ENCODE measurements at places on chromosomes 11 and 22.

- DNase-seq = no peak
Measured at GRCh38 chr11:15501566-15501965, 386.8 kb downstream of the INSC start.

- no peak for DNase-seq
Measured at GRCh38 chr11:32659672-32660071, 76.0 kb downstream of the EIF3M start.

- DNase-seq = no peak
Measured at GRCh38 chr22:21041937-21042336, 3.8 kb upstream of the LRRC74B start.

DNA sequence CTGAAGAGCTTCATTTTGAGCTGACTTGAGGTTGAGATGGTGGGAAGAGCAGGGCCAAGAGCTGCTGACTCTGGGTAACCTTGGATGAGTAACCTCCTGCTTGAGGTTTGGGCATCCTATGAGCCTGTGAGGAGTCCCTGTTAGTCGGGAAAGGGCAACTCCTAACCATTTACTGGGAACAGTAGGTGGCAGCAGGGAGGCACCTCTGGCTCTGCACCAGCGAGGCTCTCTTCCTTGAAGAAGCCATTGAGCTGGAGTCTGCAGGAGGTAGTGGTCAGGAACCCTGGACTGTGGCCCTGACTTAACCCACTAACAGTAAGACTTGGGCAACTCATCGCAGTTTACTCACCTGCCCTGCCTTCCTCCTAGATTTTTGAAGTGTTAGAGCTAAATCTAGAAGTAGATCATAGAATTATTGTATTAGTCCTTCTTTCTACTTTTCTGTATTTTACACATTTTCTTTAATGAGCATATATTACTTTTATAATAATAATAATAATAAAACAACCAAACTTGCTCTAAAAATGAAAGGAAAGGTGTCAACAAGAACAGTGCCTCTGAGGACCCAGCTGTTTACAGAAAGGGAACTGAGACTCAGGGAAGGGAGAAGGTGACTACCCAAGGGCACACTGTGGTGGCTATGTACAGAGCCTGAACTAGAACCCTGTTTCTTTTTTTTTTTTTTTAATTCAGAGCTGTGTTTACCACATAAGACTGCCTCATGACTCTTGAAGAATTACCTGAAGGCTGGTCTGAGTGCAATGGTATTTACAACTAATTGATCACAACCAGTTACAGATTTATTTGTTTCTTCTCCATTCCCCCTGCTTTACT is 47.5 kb downstream of the MEI1 start:
- DNase-seq = peak; percentile 89

GRCh38 chr22:19579880-19580279 is 55.7 kb upstream of the CLDN5 start:
- DNase-seq = no peak

DNA sequence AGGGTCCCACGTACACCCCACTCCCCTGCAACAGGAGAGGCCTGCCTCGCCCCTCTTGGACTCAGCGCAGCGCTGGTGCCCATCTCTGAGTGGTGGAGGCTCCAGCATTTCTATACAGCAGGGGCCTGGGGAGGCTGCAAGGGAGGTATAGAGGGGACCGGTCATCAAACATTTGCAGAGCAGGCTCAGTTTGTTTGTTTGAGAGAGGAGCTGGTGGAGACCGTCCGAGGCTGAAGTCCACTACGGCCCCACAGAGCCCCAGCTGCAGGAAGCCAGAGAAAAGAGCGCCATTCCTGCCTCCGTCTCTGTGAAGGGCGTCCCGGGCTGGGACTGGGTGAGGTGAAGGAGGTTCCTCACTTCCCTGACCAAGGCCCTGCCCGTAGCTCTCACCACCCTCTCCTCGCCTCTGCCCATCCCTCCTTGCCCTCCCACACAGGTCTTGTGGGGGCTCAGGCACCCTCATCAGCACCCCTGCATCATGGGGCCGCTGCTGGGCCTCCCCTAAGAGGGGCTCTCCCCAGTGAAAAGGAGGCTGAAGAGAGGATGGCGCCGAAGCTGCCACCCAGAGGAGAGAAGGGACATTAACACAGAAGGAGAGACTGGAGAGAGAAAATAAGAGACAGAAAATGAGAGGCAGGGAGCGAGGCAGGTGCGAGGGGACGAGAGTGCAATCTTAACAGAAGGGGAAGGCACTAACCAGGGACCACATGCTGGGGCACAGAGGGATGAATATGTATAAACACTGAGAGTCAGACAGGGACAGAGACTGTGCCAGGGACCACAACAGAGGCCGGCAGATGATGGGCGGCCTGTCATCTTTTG is 24.5 kb downstream of the RPUSD4 start:
- no peak for DNase-seq

- no peak for DNase-seq
Measured at GRCh38 chr22:35258191-35258988, 1.1 kb downstream of the HMGXB4 start.

GRCh38 chr11:91792779-91793262 is 431.8 kb upstream of the FAT3 start:
- no peak for DNase-seq

DNA sequence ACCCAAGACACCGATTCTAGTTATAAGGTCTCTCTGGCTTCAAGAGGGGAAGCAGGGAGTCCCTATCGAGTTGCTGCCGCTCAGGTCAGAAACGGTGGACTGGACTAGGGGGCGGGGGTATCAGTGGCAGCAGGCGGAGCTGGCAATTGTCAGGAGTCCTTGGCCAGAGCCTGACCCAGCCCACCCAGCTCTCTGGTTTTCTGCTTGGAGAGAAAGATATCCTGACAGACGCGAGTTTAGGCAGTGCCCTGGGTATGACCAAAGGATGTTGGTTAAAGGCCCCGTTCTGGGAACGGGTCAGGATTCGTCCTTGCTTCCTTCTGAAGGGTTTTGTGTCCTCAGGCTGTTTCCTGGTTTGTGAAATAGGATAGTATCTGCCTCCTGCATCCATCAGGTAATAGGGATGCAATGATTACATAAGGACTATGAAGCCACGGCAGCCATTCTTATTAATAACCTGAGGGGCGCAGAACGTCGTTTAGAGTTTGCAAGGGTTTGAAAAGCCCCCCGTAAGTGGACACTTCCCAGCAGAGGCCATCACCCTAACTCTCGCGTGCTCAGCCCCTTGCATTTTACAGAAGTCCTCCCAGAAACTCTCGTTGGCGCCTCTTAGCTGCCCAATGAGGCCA is 700 bp upstream of the DEPDC5 start:
- DNase-seq = peak; percentile 48

GRCh38 chr22:38725900-38726655 is 20.3 kb downstream of the GTPBP1 start:
- DNase-seq = no peak

GRCh38 chr11:132876239-132876638 is 656.1 kb downstream of the OPCML start:
- no peak for DNase-seq

GRCh38 chr11:130043575-130043974 is 26.1 kb upstream of the APLP2 start:
- DNase-seq = no peak

- DNase-seq = no peak
Measured at GRCh38 chr22:37345863-37346504, 63.7 kb downstream of the CYTH4 start.

DNA sequence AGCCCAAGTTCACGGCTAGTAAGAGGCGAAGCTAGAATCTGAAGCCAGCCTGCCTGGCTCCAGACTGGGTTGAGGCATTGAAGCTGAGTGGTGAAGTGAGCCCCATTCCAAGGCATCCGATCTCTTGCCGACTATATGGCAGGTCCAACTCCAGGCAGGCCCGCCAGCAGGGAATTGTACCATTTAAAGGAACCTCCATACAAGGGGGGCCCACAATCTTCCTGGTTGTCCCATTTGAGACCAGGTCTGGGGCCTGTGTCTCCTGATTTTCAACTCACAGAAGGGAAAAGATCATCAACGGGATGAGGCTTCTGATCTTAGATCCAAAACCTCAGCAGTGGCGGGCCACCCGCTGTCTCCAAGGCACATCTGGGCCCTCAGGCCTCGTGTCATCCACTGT is 4.1 kb downstream of the SCN2B start:
- DNase-seq = no peak

GRCh38 chr22:24420072-24420976 is 7.1 kb upstream of the ADORA2A start:
- DNase-seq = no peak

DNA sequence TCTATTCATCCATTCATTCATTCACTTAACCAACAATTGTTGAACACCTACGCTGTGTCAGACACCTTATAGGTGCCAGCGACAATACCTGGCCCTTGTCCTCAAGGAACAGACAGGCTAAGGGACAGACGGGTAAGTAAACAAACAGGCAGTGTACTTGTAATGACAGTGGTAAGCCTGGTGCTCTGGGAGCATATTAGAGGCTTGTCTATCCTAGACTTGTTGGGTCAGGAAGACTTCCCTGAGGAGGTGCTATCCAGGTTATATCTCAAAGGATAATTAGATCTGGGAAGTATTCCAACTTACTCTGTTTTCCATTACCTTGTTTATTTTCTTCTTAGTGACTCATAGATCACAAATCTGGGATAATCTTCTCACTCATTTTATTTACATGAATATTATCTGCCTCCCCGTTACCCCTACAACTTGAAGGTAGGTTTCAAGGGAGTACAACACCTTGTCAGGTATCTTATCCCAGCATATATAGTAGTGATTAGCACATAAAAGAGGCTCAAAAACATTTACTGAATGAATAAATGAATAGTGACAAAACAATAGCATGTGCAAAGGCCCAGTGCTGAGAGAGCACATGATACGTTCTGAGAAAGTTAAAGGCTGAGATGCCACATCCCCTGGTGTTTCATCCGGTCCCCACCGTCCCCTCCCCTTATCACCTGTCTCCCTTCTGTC is 75.3 kb upstream of the NCAM1 start:
- DNase-seq = no peak

- no peak for DNase-seq
Measured at GRCh38 chr11:33658195-33658900, 42.3 kb downstream of the C11orf91 start.

DNA sequence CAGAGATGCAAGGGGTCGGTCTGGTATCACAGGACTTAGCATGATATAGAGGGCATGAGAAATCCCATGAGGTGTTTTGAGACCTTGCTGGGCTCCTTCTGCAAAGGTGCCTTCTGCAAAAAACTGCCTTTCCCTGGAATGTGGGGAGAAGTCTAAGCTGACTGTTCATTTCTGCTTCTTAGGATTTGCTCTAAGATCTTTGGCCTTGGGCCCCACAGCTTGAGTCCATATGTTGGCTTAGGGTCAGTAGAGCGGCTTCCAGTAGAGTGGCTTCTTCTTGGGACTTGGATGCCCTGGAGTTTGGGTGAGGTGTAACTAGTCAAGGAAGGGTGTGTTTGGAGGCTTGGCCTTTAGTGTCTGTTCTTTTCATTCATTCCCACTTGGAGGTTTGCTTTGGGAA is 37.0 kb downstream of the AMPD3 start:
- no peak for DNase-seq

DNA sequence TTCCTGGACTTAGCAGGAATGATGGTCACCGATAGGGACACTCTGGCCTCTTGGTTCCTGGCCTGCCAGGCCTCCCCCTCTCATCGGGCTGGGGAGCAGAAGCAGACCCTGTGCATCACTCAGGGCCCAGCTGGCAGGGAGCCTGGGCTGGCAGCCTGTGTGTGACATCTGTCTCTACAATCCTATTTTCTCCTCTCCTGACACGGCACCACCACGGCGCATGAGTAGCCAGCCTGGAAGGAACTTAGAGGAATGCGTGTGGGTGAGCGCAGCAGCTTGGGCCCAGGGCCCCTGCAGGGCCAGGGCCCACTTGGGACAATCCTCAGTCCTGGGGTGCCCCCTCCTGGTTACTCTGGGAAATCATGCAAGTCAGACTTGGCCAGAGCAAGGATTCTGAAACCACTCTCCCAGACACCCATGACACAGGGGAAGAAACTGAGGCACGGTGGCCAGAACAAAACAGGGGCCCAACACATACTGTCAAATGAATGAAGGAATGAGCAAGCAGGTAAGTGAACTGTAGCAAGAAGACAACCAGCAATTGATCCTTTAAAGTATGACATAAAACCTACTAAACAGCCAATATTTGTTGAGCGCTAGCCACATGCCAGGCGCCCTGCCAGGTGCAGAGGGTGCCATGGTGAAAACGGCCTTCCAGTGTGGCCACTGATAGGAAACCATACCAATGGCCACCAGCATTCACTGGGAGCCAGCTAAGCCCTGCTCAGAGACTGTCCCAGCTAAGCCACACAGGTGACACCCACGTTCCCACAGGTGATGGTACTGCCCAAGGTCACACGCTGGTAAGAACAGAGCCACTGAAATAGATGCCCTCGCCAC is 13.3 kb downstream of the RSPH14 start:
- peak; percentile 43 for DNase-seq

- DNase-seq = no peak
Measured at GRCh38 chr11:47773882-47774281, 6.7 kb upstream of the FNBP4 start.

DNA sequence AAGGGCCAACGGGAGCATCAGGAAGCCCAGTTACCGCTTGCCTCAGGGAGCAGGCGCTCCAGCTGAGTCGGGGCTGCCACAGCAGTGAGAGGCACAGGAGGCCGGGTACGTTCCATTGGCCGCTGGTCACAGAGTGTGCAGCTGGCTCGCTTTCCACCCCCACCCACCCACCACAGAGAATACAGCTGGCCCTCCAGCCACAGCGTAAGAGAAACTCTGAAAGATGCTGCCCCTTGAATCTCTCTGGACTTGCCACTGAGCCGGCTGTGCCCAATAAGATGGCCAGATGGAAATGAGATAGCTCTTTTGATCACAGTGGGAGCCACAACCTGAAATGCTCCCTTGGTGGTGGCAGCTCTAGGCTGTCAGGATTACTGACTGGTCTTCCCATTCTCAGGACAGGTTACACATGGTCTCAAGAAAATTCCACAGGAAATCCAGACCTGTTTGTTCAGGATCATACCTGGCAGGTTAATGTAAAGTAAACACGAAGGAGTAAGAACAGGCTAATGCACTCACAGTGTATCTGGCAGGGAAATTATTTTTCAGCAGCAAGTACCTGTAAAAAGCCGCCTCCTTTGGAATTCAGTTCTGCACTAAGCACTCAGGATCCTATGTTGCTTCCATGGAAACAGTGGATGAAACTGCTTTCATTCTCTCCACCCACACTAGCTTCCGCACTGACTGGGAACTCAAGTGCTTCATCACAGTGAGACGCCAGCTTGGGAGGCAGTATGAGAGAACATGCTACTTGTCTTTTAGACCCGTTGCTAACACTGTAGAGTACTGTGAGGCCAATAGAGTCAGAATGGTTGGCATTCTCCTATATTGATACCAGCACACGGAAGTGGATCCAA is 16.5 kb downstream of the SIAE start:
- no peak for DNase-seq

- DNase-seq = no peak
Measured at GRCh38 chr11:3904228-3904627, 48.8 kb downstream of the STIM1 start.

GRCh38 chr11:126231725-126232459 is 20.3 kb downstream of the FAM118B start:
- DNase-seq = no peak

- DNase-seq = no peak
Measured at GRCh38 chr11:97019754-97020153, 629.9 kb downstream of the JRKL start.

GRCh38 chr11:31822927-31823643 is 12.0 kb upstream of the PAX6 start:
- no peak for DNase-seq

- DNase-seq = no peak
Measured at GRCh38 chr22:31861226-31861840, 83.0 kb upstream of the YWHAH start.

Data from ACHN (cell line).